ENCODE measurements at places on chromosomes 2 and 18.

DNA sequence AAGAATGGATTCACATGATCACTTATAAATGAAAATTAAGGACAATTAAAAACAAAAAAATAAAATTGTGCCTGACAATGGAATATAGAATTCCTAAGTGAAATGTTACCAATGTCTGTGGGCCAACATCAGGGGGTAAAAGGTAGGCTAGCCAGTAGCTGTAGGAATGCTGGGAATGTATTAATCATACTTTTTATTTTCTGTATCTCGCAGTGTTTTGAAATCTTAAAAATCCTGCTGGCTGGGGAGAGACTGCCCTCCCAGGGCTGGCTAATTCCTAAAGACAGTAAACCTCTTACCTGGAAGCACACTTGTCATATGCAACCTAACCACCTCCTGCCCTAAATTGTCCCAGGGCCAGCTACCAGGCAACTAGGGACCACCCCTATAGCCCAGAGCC lies 69.8 kb downstream of the REV1 start:
- no peak for DNase-seq

- DNase-seq = no peak
These were observed 83.5 kb downstream of the HRH4 start for GRCh38 chr18:24543795-24544498.

- no peak for DNase-seq
These were observed 66.7 kb downstream of the TPGS2 start for GRCh38 chr18:36762074-36762473.

- no peak for DNase-seq
These were observed 37.9 kb downstream of the MOGAT1 start for GRCh38 chr2:222709191-222709891.

GRCh38 chr2:182004945-182005520 lies 19.4 kb downstream of the PPP1R1C start:
- DNase-seq = no peak

GRCh38 chr2:164794432-164795231 lies 47.0 kb downstream of the COBLL1 start:
- DNase-seq = no peak

DNA sequence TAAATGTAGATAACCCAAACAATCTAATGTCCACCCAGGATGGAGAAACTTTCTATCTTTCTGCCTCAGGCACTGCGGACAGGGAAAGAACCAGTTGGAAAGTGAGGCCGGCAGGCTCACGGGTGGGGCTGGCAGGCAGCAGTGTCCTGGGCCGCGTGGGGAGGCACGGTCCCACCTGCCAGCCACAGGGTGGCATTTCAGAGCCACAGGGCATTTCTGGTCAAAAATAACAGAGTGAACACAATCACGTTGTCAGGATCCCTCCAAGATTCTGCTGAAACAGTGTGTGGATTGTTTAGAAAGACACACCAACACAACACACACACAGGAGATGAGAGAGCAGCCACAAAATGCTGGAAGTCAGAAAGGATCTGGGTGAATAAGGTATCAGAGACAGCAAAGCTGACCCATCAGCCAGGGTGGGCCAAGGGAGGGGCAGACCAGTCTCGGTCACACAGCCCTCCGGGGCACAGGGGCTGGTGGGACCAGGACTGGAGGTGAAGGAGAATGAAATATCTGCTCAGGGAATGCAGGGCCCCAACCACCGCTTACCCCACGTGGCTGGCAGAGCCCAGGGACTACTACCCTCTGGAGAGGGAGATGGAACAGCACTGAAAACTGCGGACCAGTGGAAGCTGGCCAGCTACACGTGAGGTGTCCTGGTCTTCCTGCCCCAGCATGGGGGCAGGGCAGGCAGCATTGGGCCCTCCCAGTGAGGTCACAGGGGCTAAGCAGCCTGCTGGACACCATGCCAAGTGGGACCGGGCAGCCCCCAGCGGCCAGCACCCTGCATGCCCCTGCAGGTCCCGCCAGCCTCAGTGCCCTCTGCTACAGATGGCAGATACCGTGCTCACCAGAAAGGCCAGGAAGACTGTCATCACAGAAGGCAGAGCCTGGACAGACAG lies 173.9 kb downstream of the HDAC4 start:
- no peak for DNase-seq

- no peak for DNase-seq
These were observed 67.3 kb downstream of the SH3RF3 start for GRCh38 chr2:109196081-109196875.

DNA sequence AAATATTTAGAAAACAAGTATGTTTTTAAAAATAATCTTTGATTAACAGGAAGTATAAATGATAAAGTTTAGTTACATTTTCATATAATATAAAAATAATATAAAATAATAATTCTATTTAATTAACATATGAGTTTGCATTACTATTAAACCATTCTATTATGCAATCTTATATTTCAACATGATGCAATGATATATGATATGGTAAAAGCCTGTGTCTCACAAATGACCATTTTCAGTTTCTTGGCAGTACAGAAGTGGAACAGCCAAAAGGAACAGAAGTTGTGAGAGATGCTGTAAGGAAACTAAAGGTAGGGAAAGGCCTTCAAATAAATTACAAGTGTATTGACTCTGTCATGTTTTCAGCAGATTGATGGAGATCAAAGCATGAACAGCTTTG lies 230.8 kb downstream of the GULP1 start:
- DNase-seq = no peak

DNA sequence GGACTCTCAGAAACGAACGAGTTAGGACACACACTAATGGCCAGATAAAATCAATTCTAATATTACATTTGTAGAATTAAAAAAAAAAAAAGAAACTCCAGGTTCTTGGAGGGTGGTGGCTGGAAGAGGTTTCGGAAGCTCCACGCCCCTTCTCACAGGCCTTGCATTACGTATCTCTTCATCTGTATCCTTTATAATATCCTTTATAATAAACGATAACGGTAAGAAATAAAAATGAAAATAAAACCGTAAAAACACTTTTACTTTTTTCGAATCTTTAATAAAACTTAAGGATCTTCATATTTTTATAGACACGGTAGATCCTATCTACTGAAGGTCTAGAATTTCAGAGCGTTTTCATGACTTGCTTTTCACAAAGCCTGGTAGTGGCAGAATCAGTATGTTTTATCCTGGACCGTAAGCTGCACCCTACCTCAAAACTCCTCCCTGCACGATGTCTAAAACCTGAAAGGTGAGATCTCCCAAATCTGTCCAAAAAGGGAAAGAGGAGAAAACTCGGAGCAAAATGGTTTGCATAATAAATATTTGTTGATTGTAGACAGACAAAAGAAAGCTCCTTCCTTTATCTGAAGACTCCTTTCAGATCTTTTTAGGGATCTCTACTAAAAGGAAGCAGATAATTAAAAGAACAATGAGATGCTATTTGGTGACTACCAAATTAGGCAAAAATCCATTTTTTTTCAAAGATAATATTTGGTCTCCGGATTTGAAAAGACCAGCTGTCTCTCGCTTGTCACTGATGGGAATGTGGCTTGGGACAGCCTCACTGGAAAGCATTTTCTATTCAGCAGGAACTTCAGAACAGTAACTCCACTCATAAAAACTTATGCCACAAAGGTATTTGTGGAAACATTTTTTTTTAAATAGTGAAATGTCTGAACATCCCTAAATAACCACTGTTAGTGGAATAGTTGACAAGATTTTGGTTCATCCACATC lies 2.0 kb upstream of the CXCR4 start:
- DNase-seq = no peak

- DNase-seq = no peak
These were observed 184.5 kb downstream of the TCF4 start for GRCh38 chr18:55403421-55403949.

DNA sequence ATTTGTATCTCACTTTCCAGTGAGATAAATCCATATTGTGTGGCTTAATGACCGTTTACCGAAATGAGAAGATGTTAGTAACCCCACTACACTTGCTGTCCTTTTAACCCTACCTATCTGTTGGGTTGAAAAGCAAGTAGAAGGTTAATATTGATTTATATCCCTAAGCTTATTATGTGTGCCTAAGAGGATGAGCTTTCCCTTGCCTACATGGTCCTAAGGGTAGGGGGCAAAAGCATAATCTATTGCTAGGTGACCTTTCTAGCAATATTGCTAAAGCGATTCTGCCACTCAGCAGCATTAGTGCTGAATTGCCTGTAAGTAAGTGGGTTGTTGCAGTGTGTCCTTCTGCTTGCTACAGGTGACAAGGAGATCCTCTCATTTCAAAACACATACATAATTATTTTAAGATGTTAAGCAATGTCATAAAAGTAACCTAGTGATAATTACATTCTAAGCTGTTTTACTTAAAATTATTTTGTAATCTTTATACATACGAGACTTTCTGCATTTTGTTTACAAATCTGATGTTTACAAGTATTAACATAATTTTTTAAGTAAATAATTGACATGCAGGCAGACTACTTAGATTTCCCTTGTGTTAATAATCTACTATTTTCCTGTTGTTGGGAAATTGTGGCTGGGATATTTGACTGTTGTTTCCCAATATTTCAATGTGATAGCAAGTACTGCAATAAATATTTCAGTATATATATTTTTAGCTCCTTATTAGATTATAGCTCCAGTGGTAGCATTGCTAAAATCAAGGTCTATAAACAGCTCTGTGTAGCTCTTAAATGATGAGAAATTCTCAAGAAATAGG lies 49.1 kb upstream of the CABYR start:
- no peak for DNase-seq

DNA sequence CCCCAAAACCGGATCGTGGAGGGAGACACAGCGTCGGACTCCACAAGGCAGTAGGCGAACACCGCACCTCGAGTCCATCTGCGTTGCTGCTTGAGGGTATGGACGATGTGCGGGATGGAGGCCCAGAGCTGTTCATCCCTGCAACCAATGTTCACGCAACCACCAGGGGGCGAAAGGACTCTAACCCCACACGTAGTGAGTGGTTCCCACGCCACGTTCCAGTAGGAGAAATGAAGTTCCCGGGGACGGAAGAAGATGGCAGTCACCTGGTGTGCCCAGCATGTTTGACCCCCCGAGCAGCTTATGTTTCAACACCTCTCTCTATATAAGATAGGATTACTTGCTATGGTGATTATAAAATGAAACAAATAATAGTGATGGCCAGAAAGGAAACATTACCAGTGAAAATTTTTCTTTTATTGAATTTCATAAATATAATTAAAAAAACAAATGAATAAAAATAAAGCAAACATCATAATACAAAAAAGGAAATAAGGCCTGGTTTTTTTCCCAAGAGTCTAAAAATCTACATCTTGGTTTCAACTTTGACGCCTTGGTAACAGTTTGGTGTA lies 184.3 kb downstream of the SH3BP4 start:
- DNase-seq = no peak

Data from activated T-helper 1 cell treated with Interleukin-2 at 50 U/mL for 16 hours (primary cell).